ENCODE measurements at places on chromosomes 6 and 20. TPM values are rescaled to one million over a fixed set of nuclear protein-coding genes. Genes with fewer than 3 reads are reported as not detected.

DNA sequence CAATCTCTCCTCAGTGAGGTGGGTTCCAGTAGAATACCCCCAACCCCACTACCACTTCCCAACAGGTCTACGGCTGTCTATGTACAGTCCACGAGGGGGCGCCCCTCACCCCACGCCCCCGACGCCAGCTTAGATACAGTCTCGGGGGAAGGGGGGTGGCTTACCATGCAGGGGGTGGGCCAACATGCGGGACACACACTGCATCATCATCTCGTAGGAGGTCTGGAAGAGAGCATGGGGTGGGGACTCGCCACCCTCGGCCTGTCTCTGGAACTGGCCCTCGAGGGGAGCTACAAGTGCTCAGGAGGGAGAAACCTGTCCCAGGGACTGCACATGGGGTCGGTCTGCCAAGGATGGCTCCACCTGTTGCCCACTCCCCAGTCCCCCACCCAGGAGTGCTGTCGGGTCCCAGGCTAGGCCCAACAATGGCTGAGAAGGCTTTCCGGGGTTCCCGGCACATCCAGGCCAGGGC is 8.5 kb downstream of the MTCH1 start:
- DNase-seq = no peak

Gene SNPH
- 6.6 TPM for total RNA-seq

Gene FAM209B
- not detected for total RNA-seq

DNA sequence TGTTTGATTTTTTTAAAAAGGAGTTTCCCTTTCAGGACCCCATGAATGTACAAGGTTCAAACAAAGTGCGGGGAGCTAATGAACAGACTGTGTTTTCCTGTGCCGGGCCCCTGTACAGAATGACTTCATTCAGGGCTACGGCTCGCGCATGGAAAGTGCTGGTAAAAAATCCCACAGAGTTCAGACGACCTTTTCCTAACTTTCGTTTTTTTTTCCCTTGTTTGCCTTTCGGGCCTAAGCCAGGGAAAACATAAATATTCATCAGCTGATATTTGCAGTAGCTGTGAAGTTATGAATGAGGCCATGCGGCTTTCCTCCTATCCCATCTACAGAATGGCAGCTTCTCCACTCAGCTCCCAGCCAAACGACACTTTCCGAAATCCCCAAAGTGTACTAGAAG is 74.0 kb downstream of the HAO1 start:
- no peak for DNase-seq

Gene PSORS1C2
- not detected for total RNA-seq

Gene RIMS1
- total RNA-seq = 0.07 TPM

Gene CTAGE9
- not detected for total RNA-seq

GRCh38 chr6:28215425-28215824 is 9.7 kb upstream of the ZSCAN9 start:
- DNase-seq = no peak
